SW480 (cell line): ENCODE measurements at places on chromosomes 6 and 20.

DNA sequence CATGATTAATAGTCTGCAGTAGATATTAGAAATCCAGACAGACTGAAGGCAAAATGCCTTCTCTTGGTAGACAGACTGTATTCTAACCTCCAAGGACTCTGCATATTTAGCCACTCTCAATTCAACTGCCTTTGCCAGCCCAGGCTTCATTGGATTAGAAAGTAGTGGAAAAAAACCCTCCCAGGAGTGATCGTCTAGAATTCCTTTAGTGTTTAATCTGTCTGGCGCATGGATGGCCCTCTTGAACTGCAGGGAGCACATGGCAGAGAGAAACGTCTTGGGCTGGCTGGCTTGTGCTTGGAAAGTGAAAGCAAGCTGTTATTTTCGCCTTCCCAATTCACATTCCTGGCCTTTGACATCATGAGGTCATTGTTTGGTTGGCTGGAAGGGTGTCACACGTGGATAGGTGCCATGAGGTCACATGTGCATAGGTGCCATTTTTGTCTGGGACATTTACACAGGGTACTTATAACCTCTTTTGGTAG is 30.9 kb upstream of the NEDD9 start:
- DNase-seq, result peak; percentile 39

GRCh38 chr6:6221787-6222535 is 98.5 kb downstream of the F13A1 start:
- no peak for DNase-seq

GRCh38 chr6:116221911-116222310 is 32.0 kb downstream of the TSPYL4 start:
- DNase-seq, result no peak

GRCh38 chr6:49453221-49453620 is 9.8 kb downstream of the MMUT start:
- DNase-seq, result peak; percentile 8

DNA sequence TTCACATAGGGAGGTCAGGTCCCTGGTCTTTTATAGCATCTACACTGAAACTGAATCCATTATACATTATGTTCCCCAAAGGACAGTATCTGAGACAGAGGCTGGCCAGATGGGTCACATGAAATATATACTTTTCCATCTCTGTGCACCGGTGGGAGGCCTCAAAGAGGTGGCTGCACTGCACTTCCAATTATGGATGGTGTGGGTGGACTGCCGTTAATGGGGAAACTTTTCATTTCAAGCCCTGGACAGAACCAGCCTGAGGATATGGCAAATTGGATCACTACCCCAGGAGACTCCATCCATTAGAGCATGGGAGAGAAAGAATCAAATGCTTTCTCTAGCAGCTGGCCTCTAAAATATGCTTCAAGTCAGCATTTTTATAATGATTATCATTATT is 280.5 kb upstream of the OPRM1 start:
- DNase-seq, result no peak
